ENCODE measurements at places on chromosomes 1 and 21. TPM values are rescaled to one million over a fixed set of nuclear protein-coding genes. Genes with fewer than 3 reads are reported as not detected.

PIGV gene
- polyA plus RNA-seq: 7.1 TPM

GREM2 gene
- polyA plus RNA-seq: 4.3 TPM

PDC gene
- polyA plus RNA-seq: 0.54 TPM

LAMB3 gene
- polyA plus RNA-seq: 0.70 TPM

VSIG8 gene
- polyA plus RNA-seq: not detected

RPTN gene
- not detected for polyA plus RNA-seq

C1orf94 gene
- 0.06 TPM for polyA plus RNA-seq

LCE6A gene
- polyA plus RNA-seq: not detected

CCDC28B gene
- 57.8 TPM for polyA plus RNA-seq

GCSAML gene
- 0.11 TPM for polyA plus RNA-seq

S100A2 gene
- polyA plus RNA-seq: 2.0 TPM

LRRC38 gene
- polyA plus RNA-seq: 42.3 TPM

IL22RA1 gene
- not detected for polyA plus RNA-seq

PLEKHN1 gene
- 0.08 TPM for polyA plus RNA-seq

DNA sequence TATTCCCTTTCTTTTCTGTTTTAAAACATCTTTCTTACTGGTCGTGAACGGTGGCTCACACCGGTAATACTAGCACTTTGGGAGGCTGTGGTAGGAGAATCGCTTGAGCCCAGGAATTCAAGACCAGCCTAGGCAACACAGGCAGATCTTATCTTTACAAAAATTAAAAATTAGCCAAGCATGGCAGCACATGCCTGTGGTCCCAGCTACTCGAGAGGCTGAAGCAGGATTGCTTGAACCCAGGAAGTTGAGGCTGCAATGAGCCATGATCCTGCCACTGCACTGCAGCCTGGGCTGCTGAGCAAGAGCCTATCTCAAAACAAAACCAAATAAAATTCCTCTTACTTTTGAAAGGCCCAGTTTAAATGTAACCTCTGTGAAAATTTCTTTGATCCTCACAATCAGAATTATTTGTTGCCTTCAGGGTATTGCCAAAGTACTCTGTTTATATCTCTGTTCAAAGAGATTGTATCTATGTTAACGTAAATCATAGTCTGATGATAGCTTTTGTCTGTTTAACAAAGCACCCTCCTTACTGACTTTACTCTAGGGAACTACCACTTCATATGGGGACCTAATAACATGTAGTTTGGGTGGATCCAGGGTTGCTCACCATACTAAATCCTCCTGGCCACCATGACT, 71.6 kb downstream of the RERE start:
- DNase-seq: no peak

DNA sequence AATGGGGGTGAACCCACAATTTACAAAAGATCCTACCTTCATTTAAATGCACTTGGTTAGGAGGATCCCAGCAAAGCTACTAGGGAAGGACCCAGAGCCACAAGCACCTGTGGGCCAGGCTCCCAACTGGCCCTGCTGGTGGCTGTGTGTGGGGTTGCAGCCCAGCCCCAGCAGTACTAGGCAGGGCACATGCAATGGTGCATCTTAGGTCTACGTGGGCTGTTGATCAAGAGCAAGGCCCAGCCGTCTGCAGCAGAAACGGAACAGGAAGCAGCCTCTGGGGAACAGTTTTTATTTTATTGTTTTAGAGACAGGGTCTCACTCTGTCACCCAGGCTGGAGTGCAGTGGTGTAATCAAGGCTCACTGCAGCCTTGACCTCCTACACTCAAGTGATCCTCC, 134.1 kb upstream of the RAB4A start:
- DNase-seq: no peak

DNA sequence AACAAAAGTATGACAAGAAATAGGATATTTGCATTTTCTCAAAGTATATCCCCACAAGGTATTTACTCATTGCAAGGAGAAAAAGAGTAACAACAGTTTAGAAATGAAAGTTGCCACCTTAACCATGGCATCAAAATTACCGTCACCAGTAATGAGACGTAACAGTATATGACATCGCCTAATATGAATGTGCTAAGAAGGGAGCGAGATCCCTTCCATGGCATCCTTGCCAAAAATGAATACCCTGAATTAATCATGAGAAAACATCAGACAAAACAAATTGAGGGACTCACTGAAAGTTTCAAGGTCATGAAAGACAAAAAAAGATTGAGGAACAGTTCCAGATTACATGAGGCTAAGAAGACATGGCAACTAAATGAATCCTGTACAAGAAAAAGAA, 78.9 kb upstream of the MROH9 start:
- DNase-seq: no peak

DNA sequence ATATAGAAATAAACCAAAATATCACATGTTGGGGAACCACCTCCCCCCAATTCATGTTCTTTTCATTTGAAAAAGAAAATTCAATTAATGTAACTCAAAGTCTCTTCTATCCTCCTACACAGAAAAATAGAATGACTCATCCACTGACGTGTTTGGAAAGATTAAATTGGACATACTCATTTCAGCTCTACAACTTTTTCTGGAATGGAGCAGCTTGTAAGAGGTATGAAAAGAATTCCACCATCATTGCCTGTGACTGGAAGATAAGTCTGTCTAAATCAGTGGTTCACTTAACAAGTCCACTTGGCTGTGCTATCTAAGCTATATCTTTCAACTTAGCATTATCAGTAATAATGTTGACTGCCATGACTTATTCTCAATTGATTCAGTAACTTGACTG, 702.3 kb downstream of the BRINP3 start:
- no peak for DNase-seq

- no peak for DNase-seq
These were observed 10.3 kb upstream of the AGTRAP start for GRCh38 chr1:11725616-11726015.

GRCh38 chr21:36134803-36135390, at the start of gene CBR3:
Gene CBR3 (plus strand): TSS chr21:36135079. CDS start chr21:36135193, 114 bp downstream.
- DNase-seq: no peak

- DNase-seq: no peak
These were observed 9.8 kb downstream of the DISP1 start for GRCh38 chr1:222824641-222825040.

- DNase-seq: no peak
These were observed 58.3 kb downstream of the TGFBR3 start for GRCh38 chr1:91827459-91828321.

DNA sequence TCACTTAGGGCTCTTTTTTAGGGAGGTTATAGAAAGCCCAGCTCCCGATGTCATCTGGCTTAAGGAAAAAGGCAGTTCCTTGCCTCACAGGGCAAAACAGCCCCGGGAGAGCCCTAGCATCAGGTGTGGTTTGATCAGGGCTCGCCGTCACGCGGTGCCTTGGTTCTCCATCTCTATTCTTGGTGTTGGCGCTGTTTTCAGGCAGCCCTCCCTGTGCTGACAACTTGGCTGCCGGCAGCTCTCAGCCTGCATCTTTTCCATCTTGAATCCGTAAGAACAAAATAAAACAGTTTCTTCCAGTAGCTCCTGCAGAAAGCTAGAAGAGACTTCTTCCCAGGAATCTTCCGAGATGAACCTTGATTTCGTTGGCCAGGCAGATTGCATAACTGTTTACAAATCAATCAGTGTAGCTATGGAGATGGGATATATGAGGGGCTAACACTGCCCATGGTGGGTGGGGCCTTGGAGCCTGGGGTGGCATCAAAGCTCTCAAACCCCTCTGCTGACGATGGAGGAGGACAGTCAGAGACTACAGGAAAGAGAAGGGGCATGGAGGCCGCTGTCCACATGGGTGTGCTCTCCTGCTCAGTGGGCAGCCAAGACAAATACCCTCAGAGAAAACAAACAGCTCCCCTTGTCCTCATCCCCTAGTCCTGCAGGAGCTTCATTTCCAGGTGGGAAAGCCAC, 370.7 kb upstream of the C1orf174 start:
- DNase-seq: no peak

- DNase-seq: no peak
These were observed 174.7 kb downstream of the HHIPL2 start for GRCh38 chr1:222373216-222373615.

DNA sequence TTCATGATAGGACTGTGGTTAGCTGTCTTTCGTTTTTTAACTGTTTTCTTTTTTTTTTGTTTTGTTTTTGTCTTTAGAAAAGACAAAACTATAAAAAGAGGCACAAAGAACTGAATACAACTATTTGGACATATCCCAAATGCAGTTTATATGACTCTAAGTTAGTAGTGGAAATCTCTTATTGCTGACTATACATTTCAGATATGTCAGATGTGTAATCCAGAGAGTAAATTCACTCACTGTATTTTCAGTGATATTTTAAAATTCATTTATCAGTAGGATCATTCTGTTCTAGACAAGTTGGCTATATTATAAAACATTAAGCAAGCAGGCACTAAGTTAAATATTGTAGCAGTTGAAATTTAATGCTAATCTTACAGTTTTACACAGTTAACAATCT, 5.7 kb downstream of the RAP1A start:
- DNase-seq: no peak

GRCh38 chr1:99849744-99850458, at the start of gene AGL:
Gene AGL (plus strand): TSS chr1:99850361. CDS start chr1:99851043, 682 bp downstream.
- peak; percentile 25 for DNase-seq

- DNase-seq: no peak
These were observed 1.7 kb upstream of the ZNF691 start for GRCh38 chr1:42844592-42845140.

GRCh38 chr1:54982739-54983138, 2.3 kb downstream of the TMEM61 start:
- DNase-seq: no peak

DNA sequence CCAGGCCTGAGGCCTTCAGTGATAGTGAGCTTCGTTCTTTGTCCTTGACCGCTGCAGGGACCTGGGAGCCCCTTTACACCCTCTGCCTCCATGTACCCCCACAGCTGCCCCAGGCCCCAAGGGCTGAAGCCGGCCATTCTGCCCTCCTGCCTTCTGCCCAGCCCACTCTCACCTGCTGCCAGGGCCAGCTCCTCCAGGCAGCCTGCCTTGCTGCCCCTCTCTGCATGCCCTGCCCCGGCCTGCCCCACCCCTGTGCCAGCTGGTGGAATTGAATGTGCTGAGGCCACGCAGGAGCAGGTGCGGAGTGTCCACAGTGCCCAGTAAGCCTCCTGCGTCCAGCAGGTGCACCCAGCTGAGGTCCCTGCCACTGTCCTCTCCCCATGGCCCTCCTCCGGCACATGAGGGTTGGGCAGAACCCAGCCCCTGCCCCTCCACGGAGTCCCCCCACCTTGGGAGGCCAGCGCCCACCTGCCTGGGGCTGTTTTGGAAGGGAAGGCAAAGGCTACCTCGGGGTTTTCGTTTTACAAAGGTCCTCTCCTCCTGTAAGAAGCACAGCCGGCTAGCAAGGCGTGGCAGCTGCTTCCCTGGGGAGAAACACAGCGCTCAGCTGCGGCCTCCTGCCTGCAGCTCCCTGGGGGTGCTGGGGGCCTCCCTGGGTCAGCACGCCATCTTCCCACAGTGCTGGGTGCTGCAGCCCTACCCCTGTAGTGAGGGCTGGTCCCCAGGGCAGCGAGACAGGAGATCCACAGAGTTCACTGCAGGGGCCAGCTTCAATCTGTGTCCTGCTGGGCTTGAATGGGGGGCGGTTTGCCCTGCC, 21.0 kb downstream of the MMEL1 start:
- DNase-seq: no peak

- DNase-seq: no peak
These were observed 117.1 kb upstream of the CSF3R start for GRCh38 chr1:36599828-36600227.

DNA sequence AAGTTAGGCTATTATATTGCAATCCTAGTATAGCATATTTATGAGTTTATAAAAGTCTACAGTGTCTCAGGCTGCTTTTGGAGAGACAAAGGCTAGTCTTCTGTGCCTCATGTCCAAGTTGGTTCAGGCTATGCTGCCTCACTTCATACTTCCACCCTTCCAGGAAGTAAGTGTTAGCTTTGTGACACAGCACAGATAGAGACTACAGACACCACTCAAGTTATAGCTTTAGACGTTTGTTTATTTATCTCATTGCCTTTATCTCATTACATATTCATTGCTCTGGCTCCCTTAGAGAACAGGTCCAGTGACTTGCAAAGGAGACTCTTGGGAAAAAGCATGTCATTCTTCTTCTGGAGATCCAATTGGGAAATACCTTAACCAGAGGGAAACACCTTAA, 22.6 kb upstream of the GBP4 start:
- DNase-seq: no peak

DNA sequence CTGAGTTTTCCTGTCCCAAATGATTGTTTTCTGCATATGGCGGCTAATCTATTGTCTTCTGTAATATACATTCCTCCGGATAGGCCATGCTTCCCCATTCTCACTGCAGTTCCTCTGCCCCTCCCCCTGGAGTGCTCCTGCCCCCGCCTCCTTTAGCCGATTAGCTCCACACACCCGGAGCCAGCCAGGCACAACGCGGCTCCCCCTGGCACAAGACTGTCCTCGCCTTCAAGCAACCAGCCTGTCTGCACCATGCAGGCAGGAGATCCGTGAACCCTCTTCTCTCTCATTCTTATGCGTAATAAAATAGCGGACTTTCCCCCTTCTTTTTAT, 18.0 kb downstream of the SERTAD4 start:
- DNase-seq: no peak

DNA sequence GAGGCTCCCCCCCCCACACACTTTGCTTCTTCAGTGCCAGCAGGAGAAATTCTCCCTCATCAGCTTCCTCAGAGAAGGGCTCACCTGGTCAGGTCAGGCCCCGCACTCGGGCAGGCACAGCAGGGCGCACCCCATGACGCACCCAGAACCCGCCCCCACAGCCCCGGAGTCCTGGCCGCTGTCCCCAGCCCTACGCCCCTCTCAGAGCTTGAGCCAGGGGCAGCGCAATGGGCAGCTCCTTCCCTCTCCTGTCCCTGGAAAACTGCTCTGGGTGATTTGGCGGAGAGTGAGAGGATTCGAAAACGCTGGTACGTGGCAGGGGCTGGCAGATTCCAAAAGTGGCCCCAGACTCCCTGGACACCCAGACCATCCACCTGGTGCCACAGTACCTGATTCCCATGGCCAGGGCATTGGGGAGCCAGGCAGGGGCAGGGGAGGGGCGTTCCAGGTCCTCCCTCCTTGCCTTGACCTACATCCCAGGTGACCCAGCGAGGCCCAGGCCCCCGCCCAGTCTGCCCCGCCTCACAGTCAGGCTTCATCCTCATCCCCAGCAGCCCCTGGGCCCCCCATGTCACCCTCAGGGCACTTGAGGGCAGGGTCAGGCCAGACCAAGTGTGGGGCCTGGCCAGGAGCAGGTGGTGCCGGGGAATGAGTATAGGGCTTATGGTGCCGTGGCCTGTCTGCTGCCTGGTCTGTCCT, 23.7 kb downstream of the RRP1 start:
- DNase-seq: no peak

GRCh38 chr1:202580619-202581018, 129.6 kb downstream of the SYT2 start:
- no peak for DNase-seq
